ENCODE measurements at places on chromosomes 2 and 18.
A peak's percentile ranks its signal among the peaks of the same experiment; 100 is the strongest.

DNA sequence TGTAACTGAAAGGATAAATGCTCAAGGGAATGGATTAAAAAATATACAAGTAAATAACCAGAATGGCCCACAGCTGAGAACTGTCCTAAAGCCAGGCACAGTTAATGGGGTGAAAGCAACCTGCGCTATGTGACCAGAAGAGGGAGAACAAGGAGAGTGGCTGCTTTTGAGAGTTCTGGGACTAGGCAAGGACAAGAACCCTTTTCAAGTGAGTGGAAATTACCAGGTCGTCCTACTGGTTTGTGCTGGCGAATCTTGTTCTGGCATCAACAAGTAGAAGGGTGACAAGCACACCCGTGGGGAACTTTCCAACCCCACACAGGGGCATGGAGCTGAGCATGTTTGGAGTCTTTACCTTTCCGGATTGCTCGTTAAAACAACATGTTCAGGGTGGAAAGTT, 82.8 kb downstream of the TMEM17 start:
- no peak for DNase-seq

- peak; percentile 31 for DNase-seq
These were observed 749 bp upstream of the PTMA start for GRCh38 chr2:231707625-231707926.

DNA sequence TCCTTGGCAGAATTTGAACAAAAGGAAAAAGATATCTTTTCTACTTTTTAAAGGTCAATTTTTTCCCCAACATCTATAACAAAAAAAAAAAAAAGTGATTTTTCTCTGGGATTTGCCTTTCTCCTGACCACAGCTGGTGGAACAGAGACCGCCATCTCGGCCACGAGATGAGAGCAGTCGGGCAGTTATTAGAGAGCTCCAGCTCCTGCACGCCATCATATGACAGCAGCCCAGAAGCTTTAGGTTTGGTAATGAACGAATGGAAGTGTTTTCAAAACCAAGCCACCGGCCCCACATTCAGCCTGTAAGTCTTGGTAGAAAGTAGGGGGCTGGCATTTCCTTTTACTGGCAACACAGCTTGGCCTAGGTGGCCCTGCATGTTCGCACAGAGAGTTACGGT, 94.9 kb upstream of the FZD7 start:
- DNase-seq = no peak

GRCh38 chr2:204705243-204705932, 160.1 kb downstream of the PARD3B start:
- DNase-seq = no peak

GRCh38 chr2:24893934-24894333, 26.1 kb downstream of the ADCY3 start:
- DNase-seq = no peak

- no peak for DNase-seq
These were observed 921.7 kb downstream of the DPP10 start for GRCh38 chr2:115364093-115364492.

GRCh38 chr2:1825046-1825445, 80.7 kb upstream of the PXDN start:
- DNase-seq = no peak

GRCh38 chr2:230657906-230658305, 54.7 kb upstream of the CAB39 start:
- no peak for DNase-seq

- DNase-seq = no peak
These were observed 107.1 kb upstream of the POU3F3 start for GRCh38 chr2:104746858-104747257.

DNA sequence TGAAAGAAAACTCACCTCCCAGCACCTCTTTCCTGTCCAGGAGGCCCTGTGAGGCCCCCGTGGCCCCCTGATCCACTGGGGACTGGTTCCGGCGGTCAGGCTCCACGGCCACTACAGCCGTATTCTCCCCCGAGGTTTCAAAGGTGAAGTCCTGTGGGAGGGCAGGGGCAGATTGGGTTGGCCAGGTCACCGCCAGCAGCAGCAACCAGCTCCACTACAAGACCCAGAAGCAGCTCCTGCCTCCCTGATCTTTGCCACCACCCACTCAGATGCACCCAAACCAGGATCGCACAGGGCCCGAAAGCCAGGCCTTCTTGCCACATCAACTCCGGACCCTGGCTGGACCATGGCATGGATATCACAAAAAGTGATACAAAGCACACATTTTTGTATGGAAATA, 21.9 kb downstream of the SDC1 start:
- no peak for DNase-seq

DNA sequence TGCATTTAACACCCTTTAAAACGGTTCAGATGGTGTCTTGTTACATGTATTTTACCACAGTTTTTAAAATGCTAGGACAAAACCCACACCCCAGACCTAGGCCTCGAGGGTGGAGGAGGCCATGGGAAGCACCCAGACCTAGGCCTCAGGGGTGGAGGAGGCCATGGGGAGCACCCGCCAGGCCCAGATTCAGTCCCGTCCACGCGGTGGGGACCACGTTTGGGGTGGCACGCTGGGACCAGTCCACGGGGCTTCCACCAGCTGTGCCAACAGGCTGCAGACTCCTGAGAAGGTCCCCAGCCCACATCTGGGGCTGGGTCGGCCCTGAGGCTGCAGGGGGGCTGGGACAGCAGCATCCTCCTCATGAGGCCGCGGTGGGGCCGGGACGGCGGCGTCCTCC, 63.4 kb downstream of the SLC66A2 start:
- DNase-seq = no peak

DNA sequence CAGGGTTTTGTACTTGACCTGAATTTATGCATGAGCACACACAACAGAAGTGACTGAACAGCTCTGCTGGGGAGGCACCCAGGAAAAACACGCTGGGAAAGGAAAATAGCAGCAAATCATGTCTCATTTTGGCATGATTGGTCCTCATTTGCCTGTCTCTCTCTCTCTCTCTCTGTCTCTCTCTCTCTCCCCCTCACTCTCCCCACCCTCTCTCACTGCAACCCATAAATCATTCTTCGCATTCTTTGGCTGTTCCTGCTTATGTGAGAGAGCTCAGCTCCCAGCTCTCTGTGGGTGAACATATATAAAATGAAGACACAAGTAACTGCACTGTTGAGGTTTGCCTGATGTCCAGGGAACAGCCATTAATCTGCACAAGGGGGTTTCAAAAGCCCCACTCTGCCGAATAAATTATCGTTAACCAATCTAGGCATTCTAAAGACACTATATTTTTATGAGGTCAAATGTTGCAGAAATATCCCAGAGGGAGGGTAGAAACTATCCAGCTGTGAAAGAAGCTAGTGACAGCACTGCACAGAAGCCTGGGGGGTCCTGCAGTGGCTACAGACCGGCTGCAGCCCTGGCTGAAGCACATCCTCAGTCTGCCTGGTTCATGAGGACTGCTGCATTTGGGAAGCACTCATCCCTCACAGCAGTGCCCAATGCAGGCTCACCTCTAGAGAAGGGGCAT, 260.3 kb downstream of the AFF3 start:
- no peak for DNase-seq

- DNase-seq = no peak
These were observed 48.1 kb downstream of the CYRIA start for GRCh38 chr2:16617282-16618266.

GRCh38 chr2:112048887-112049286, 6.2 kb upstream of the TMEM87B start:
- no peak for DNase-seq

- no peak for DNase-seq
These were observed 214.0 kb upstream of the KCNJ3 start for GRCh38 chr2:154484338-154485099.

DNA sequence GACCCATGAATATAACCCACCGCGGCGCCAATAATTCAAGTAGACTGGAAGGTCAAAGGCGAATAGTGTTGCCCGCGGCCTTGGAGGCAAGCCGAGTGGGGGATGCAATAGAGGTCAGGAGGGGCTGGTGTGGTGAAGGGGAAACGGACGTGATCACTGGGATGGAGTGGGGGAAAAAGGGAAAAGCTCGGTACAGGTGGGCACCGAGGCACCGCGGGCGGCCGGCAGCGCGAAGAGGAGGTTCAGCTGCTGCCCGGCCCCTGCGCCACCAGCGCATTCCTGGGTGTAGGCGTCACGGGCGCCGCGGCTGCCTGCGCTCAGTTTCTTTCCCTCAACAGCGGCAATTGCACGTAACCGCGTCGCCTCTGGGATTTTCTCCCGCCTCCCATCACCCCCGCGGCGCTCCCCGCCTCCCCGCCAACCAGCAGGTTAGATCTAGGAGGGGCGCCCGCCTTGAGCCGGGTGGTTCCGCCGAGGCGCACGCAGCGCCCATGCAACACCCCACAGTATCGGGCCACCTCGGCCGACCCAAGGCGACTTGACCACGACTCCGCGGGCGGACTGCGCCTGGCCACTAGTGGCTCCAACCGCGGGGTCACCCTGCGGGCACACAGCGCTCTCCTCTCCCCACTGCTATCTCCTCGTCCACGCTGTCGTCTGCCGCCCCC, 1.5 kb downstream of the RND3 start:
- no peak for DNase-seq

DNA sequence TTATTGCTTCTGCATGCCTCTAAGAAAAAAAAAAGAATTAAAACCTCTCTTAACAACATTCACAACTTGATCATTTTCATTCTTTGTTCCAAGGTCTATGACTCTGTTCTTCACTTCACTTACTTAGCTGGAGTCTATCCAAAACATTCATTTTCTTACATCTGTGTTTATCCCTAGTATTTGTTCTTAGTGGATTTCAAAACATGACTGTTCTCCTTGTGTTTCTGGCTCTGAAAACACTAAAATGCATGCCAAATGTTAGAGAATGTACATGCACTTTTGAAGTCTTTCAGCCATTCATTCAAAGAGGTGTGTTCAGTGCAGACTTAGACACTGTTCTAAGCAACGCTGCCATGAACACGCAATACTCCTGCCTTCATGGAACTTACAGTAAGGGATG, 138.8 kb downstream of the CNTNAP5 start:
- DNase-seq = no peak

DNA sequence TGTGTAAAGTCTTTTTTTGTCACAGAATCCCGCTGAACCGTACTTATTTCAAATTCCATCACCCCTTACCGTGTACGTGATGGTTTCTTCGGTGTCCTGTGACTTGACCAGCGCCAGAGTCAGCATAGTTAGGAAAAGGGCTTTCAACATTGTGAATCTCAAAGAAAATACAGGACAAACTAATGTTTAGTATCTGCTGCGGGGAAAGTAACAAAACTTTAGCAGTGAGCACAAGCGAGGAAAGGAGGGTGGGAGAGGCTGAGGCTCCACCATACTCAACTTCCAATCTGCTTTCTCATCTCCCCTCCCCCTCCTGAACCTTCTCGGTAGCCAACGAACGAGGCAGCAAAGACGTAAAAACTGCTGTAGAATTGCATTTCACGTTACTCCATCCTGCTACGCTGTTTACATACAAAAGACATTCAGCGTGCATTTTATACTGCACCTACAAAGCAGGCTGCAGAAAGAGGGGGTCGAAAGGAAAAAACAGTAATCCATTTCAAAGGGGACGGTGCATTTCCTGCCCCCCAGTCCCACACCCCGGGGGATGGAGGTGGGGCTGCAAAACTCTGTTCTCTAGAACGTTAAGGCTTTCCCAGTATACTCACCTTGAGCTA, 1.2 kb downstream of the EFEMP1 start:
- DNase-seq = no peak

DNA sequence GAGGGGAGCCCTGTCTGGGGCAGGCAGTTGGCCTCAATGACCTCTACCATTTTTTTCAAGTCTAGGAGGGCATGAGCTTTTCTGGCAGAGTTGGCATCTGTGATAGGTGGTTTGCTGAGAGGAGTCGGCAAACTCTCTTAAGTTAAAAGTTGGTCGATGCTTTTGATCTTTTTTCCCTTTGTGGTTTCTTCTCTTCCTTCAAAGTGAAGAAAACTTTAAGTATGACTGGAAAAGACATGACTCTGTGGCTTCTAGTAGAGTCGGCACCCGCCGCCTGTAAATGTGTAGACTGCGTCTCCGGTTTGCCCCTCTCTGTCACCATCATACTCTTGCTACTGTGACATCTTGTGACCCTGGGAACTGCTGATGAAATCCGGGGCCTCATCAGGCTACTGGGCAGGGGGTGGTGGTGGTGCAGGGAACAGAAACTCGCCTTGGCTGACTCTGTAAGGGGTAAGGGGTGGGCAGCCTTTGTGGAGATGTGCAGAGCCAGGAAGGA, 21.1 kb downstream of the INPP5D start:
- DNase-seq = no peak

DNA sequence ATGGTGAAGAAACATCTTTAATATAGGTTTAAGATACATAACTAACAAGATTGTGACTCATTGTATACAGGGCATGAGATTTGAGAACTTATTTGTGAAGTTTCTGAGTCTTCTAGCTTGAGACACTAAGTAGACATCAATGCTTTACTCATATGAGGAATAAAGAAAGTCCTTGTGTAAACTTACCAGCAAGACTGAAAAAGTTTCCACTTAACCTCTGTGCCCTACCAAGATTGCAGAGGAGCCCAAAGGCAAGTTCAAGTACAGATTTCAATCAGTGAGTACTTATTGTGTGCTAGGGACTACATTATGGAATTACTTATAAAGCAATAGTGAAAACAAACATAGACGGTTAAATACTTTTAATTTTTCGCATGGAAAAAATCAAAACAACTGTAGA, 1041.2 kb upstream of the CELF4 start:
- DNase-seq = no peak

- no peak for DNase-seq
These were observed 1.1 kb upstream of the EPC2 start for GRCh38 chr2:148643421-148643820.

DNA sequence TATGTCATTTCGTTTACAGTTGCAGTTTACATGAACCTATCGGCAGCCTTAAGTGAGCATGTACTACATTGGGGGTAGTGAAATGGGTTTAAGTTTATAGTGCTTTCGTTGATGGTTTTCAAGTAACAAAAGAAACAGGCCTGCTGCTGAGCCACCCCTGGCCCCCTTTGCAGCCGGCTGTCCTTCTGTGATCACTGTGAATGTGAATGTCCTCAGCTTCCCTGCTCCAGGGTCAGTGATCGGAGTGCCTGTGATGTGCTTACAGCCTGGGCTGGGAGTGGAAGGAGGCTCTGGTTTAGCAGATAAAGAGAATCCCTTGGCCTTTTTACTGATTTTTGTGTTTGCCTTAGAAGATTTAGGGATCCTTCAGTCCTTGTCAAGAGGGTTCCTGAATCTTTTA, 154.2 kb downstream of the FAM210A start:
- no peak for DNase-seq

GRCh38 chr18:34117319-34117718, 107.4 kb downstream of the NOL4 start:
- DNase-seq = no peak

All from stimulated activated CD4-positive, alpha-beta T cell treated with anti-CD3 and anti-CD28 coated beads, TNF-alpha, amount 100 ng/mL, for 48 hours (primary cell).